Activated CD8-positive, alpha-beta memory T cell treated with anti-CD3 and anti-CD28 coated beads, Interleukin-2, amount 10 ng/mL, durations not matched to agents 7 days and 5 days (primary cell): ENCODE measurements at places on chromosomes 12 and 14. TPM values are rescaled to one million over a fixed set of nuclear protein-coding genes. Genes with fewer than 3 reads are reported as not detected.

MAP1LC3B2 gene
- total RNA-seq, result 1.7 TPM

MMP19 gene
- total RNA-seq, result not detected

DCN gene
- not detected for total RNA-seq

MGAT4C gene
- total RNA-seq, result not detected

ADAMTS20 gene
- total RNA-seq, result not detected

GZMB gene
- total RNA-seq, result 2,662 TPM

LMBR1L gene
- 53.4 TPM for total RNA-seq

CSRP2 gene
- 1.2 TPM for total RNA-seq

TMBIM4 gene
- 50.5 TPM for total RNA-seq

GRCh38 chr12:47111392-47111778 lies 31.6 kb upstream of the AMIGO2 start:
- no peaks in the 10 kb centered on the region for H3K27me3 ChIP-seq
- H3K36me3 ChIP-seq, result peaks cover 14% of the 10 kb centered on the region
- H3K4me3 ChIP-seq, result peak overlapping the region; percentile 44
- H3K4me1 ChIP-seq, result peaks cover 36% of the 10 kb centered on the region

GRCh38 chr14:64928239-64929013 lies 14.1 kb downstream of the GPX2 start:
- no peak for DNase-seq
- H3K36me3 ChIP-seq, result peaks cover 51% of the 10 kb centered on the region
- no peak overlapping the region for H3K4me3 ChIP-seq
- peaks cover 21% of the 10 kb centered on the region for H3K4me1 ChIP-seq
- H3K27me3 ChIP-seq, result no peaks in the 10 kb centered on the region

DNA sequence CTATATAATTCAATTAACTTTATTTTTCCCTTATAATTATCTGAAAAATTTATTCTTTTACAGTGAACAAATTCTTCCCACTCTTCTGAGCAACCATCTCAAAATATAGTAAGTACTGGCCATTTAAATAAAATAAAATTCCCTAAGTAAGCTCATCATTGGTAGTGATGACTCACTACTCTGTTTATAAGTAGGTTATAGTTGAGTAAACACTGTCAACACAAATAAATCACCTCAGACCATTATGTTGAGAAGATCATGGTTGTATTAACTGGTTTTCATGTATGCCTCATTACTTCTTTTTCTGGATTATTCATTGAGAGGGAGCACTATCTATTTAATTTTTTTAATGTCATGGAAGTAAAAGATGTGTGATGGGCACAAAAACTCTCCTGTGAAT lies 220.5 kb downstream of the SEC23A start:
- no peak overlapping the region for H3K27ac ChIP-seq
- no peaks in the 10 kb centered on the region for H3K4me1 ChIP-seq
- no peak overlapping the region for H3K4me3 ChIP-seq
- H3K36me3 ChIP-seq, result no peaks in the 10 kb centered on the region
- no peak for DNase-seq

- peaks cover 14% of the 10 kb centered on the region for H3K27me3 ChIP-seq
- no peaks in the 10 kb centered on the region for H3K4me1 ChIP-seq
- no peak for DNase-seq
Measured at GRCh38 chr12:55499810-55500252, 7.7 kb downstream of the OR6C68 start.

DNA sequence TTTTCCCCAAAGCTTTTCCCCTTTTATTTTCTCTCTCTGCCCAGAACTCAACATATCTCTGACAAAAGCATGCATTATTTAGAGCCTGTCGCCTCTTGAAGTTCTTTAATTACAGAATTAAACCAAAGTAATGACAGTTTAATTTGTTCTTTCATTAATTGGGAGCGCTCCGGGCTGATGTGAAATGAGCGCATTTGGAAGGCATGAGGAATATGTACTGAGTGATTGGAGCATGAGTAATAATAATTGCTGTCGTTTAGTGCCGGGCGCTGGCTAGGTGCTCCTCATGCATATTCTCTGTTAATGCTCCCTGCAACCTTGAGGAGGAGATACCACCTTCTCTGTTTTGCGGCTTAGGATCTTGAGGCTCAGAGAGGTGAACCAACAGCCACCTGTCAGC lies 120.5 kb downstream of the SLC25A47 start:
- H3K27me3 ChIP-seq, result no peaks in the 10 kb centered on the region
- no peak for DNase-seq
- H3K36me3 ChIP-seq, result no peaks in the 10 kb centered on the region
- H3K27ac ChIP-seq, result no peak overlapping the region
- peaks cover 41% of the 10 kb centered on the region for H3K4me1 ChIP-seq

GRCh38 chr12:1622406-1622805 lies 6.6 kb upstream of the WNT5B start:
- no peak overlapping the region for H3K4me3 ChIP-seq
- no peak for DNase-seq
- H3K27ac ChIP-seq, result no peak overlapping the region
- no peaks in the 10 kb centered on the region for H3K36me3 ChIP-seq
- H3K27me3 ChIP-seq, result peaks cover 26% of the 10 kb centered on the region

DNA sequence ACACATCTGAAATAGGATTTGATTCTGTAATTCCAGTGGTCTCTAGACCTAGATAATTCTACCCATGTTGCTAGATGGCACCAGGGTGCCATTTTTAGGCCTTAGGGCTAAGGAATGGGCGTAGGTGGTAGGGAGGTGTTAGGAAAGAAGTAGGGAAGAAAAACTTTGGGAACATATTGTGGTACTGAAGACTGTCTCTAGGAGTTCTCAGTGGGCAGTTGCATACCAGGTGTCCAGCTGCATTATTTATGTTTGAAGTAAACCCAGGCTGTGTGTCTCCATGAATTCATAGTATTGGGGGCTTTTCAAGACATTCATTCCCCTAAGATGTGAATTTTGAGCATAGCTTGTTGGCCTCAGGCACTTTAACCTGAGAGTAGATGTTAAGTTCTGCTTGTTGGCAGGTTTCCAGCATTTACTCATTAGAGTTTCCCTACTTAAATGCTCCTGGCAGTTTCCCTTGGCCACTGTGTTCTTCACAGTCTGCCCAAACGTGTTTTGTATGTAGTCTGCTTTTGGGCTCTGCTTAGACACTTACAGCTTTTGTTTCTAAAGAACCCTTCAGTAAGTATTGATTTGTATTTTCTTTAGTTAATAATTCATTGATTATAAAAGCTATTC lies 31.5 kb upstream of the CCT2 start:
- H3K27me3 ChIP-seq, result no peaks in the 10 kb centered on the region
- no peaks in the 10 kb centered on the region for H3K4me1 ChIP-seq

GRCh38 chr14:21015312-21015711 lies 9.5 kb downstream of the NDRG2 start:
- H3K27ac ChIP-seq, result no peak overlapping the region
- no peaks in the 10 kb centered on the region for H3K4me1 ChIP-seq
- DNase-seq, result no peak
- H3K36me3 ChIP-seq, result no peaks in the 10 kb centered on the region

DNA sequence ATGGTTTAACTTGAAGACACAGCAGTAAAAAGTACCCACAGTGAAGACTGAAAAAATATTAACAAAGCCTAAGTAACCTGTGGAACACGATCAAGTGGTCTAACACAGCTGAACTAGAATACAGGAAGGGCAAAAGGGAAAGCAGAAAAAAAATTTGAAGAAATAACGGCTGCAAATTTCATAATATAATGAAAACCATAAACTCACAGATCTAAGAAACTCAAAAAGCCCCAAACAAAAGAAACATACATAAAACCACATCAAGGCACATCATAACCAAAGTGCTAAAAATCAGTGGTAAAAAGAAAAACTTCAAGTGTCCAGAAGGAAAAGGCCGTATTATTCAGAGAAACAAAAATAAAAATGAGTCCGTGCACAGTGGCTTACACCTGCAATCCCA lies 30.9 kb downstream of the SPPL3 start:
- DNase-seq, result no peak
- peaks cover 6% of the 10 kb centered on the region for H3K36me3 ChIP-seq
- H3K27me3 ChIP-seq, result no peaks in the 10 kb centered on the region
- peak overlapping the region; percentile 16 for H3K27ac ChIP-seq

DNA sequence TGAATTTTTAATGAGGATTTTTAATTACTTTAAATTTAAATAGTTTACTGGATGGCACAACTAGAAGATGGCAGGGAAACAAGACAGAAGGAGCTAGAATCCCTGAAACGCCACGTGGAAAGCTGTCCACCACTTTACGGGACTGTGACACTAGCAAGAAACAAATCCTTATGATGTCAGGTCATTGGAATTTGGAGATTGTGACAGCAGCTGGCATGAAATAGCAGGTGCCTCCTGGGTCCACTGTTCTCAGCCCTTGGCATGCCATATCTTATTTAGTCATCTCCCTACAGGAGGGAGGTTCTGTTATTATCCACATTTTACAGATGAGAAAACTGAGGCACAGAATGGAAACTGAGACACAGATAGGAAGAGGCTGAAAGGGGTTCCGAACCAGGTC lies 113.8 kb downstream of the BCL11B start:
- no peak overlapping the region for H3K4me3 ChIP-seq
- DNase-seq, result no peak
- H3K36me3 ChIP-seq, result peaks cover under 1% of the 10 kb centered on the region
- H3K27ac ChIP-seq, result no peak overlapping the region

DNA sequence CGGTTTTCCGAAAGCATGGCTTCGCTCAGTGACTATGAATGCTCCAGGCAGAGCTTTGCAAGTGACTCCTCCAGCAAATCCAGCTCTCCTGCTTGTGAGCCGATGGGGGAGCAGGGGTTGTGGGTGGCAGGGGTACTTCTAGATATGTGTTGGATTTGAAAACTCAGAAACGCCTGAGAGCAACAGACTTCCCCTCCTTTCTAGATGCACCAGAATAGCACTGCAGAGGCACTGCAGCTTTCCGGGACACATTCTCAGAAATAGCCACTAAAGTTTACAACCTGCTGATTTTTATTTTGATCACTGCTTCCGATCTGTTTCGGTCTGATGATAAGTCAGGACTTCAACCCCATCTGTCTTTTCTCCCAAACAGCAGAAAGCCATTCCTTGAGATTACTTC lies 8.6 kb downstream of the TCP11L2 start:
- DNase-seq, result no peak
- H3K36me3 ChIP-seq, result no peaks in the 10 kb centered on the region
- H3K4me1 ChIP-seq, result peaks cover 6% of the 10 kb centered on the region
- H3K27me3 ChIP-seq, result no peaks in the 10 kb centered on the region
- H3K27ac ChIP-seq, result no peak overlapping the region
- H3K4me3 ChIP-seq, result no peak overlapping the region

- peaks cover 45% of the 10 kb centered on the region for H3K36me3 ChIP-seq
- H3K27ac ChIP-seq, result peak overlapping the region; percentile 97
- no peaks in the 10 kb centered on the region for H3K27me3 ChIP-seq
- H3K4me3 ChIP-seq, result peak overlapping the region; percentile 92
- DNase-seq, result peak; percentile 66
Measured at GRCh38 chr12:68613209-68613904, 2.7 kb downstream of the RAP1B start.

GRCh38 chr14:70888681-70889175 lies 18.5 kb upstream of the PCNX1 start:
- peaks cover 88% of the 10 kb centered on the region for H3K4me1 ChIP-seq
- H3K27ac ChIP-seq, result peak overlapping the region; percentile 86
- no peak for DNase-seq
- H3K4me3 ChIP-seq, result peak overlapping the region; percentile 8
- H3K27me3 ChIP-seq, result no peaks in the 10 kb centered on the region
- no peaks in the 10 kb centered on the region for H3K36me3 ChIP-seq

GRCh38 chr12:115617391-115617790 lies 660.1 kb downstream of the MED13L start:
- H3K27me3 ChIP-seq, result no peaks in the 10 kb centered on the region
- H3K36me3 ChIP-seq, result no peaks in the 10 kb centered on the region

GRCh38 chr12:110928700-110929099 lies 8.3 kb upstream of the MYL2 start:
- no peaks in the 10 kb centered on the region for H3K36me3 ChIP-seq
- peaks cover 14% of the 10 kb centered on the region for H3K27me3 ChIP-seq
- no peak overlapping the region for H3K27ac ChIP-seq
- no peak for DNase-seq
- no peak overlapping the region for H3K4me3 ChIP-seq
- no peaks in the 10 kb centered on the region for H3K4me1 ChIP-seq

- peaks cover 4% of the 10 kb centered on the region for H3K27me3 ChIP-seq
- H3K27ac ChIP-seq, result no peak overlapping the region
- H3K4me3 ChIP-seq, result no peak overlapping the region
Measured at GRCh38 chr12:67447180-67447579, 178.0 kb downstream of the CAND1 start.

- no peaks in the 10 kb centered on the region for H3K4me1 ChIP-seq
- H3K36me3 ChIP-seq, result peaks cover 2% of the 10 kb centered on the region
- no peak for DNase-seq
- H3K27me3 ChIP-seq, result peaks cover 15% of the 10 kb centered on the region
- no peak overlapping the region for H3K27ac ChIP-seq
- H3K4me3 ChIP-seq, result no peak overlapping the region
Measured at GRCh38 chr12:25307818-25308217, 57.1 kb upstream of the KRAS start.

- H3K4me3 ChIP-seq, result no peak overlapping the region
- H3K36me3 ChIP-seq, result no peaks in the 10 kb centered on the region
- H3K27ac ChIP-seq, result no peak overlapping the region
- no peaks in the 10 kb centered on the region for H3K27me3 ChIP-seq
Measured at GRCh38 chr12:95978774-95979173, 17.4 kb downstream of the HAL start.

DNA sequence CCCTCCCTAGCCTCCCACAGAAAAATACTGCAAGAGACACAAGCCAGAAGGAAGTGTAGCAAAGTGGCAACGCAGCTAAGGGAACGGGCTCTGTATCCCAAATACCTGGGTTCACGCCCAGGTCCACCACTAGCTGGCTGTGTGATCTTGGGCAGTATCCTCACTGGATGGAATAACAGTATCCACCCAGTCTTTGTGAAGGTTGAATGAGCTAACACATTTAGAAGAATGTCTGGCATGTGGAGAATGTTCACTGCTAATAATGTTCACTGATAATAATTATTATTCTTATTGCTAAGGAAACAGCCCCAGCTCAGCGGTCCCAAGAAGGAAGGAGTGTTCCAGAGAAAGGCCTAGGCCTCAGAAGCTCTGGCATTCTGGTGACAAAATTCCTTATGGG lies 70.9 kb downstream of the VWF start:
- H3K4me3 ChIP-seq, result no peak overlapping the region
- H3K27ac ChIP-seq, result no peak overlapping the region
- no peak for DNase-seq
- no peaks in the 10 kb centered on the region for H3K4me1 ChIP-seq
- H3K36me3 ChIP-seq, result no peaks in the 10 kb centered on the region

DNA sequence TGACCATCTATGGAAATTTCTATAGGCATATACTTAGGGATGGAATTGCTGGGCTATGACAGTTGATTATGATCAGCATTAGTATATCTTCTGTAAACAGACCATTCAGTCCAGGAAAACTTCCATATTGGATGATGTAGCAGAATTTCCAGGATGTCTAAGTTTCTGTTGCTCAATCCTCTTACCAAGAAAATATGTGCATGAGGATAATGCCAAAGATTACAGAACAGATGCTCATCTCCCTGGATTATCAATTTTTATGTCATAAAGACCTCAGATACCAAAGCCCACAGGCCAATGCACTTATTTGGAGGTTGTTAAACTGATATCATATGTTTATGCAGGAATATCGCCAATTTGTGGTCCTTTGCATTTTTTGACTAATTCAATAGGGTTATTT lies 354.4 kb upstream of the FLRT2 start:
- H3K36me3 ChIP-seq, result no peaks in the 10 kb centered on the region
- H3K27me3 ChIP-seq, result no peaks in the 10 kb centered on the region
- no peak overlapping the region for H3K27ac ChIP-seq
- H3K4me1 ChIP-seq, result no peaks in the 10 kb centered on the region
